ENCODE measurements at places on chromosomes 7 and 10. TPM values are rescaled to one million over a fixed set of nuclear protein-coding genes. Genes with fewer than 3 reads are reported as not detected.
A peak's percentile ranks its signal among the peaks of the same experiment; 100 is the strongest.

AFAP1L2 gene
- 27.7 TPM for total RNA-seq

CRHR2 gene
- not detected for total RNA-seq

ACSM6 gene
- not detected for total RNA-seq

DNA sequence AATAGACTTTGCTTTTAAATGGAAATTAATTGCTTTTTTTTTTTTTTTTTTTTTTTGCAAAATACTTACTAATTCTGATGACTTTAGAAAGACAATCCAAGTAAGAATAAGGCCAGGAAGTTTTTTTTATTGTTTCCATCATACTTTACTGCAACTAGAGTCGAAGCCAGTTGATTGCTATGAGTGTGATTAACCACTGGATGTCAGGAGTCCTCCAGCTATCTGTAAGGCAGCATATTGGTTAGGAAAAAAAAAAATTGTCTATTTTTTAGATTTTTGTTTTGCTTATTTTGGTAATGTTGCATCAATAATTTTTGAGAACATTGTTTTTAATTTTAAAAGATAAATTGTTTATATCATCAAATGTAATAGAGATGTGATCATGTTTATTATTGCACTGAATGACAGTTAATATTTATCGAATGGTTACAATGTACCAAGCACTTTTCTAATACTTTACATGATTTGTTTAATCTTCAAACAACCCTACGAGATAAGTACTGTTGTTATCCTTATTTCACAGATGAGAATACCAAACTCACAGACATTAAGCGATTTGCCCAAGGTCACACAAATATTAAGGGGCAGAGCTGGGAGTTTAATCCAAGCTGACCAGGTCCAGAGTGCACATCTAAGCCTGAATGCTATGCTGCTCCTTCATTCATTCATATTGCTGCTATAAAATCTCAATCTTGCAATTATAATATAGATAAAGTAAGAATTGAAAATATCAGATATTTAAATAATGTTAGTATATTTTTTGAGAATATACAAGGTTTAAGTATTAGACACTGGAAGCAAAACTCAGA lies 19.9 kb upstream of the LMOD2 start:
- peak; percentile 80 for DNase-seq

DNA sequence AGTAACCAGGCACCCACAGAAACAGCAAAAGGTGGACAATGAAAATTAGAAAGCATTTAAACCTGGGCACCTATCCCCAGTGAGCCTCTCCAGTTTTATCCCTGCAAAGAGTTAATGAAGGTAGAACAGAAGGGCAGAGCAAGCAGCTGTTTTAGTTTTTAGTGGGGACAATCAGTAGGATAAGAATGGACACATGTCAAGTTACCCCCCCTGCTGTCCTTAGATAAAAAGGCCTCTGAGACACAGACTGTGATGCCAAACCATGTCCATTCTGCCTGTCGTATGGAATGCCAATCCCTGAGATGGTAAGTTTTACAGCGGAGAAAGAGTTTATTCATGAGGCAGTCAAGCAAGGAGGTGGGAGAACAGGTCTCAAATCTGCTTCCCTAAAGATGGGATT lies 162.6 kb upstream of the AGR3 start:
- DNase-seq: peak; percentile 26

ASZ1 gene
- total RNA-seq: not detected

- no peak for DNase-seq
Measured at GRCh38 chr10:909831-910230, 21.7 kb downstream of the LARP4B start.

DNA sequence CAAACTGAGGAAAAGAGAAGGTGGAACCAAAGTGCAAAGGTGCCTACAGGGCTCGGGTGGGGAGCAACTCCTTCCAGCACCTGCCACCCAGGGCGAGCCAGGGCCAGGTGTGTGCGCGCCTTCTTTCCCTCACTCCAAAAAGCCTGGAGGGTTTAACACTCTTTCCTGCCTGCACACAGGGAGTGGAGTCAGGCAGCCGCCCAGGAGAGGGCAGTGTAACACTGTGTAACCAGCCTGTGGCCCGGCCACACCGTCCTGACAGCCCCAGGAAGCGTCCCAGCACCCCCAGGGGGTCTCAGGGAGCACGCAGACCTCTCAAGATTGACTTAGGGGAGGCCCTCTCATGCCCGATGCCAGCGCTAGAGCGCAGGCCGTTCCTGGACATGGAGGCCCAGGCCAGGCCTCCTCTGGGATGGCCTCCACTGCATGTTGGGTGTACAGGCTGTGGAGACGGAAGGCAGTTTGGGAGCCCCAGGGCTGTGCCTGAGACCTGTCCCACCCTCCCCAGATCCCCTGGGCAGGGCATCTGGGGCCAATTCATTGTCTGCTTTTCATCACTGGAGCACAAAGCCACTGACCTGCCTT lies 13.4 kb downstream of the BRI3 start:
- DNase-seq: peak; percentile 68

- no peak for DNase-seq
Measured at GRCh38 chr7:128847721-128848211, 14.9 kb upstream of the ATP6V1F start.

GRCh38 chr7:134444198-134444960 lies 14.5 kb downstream of the AKR1B1 start:
- peak; percentile 32 for DNase-seq

DNA sequence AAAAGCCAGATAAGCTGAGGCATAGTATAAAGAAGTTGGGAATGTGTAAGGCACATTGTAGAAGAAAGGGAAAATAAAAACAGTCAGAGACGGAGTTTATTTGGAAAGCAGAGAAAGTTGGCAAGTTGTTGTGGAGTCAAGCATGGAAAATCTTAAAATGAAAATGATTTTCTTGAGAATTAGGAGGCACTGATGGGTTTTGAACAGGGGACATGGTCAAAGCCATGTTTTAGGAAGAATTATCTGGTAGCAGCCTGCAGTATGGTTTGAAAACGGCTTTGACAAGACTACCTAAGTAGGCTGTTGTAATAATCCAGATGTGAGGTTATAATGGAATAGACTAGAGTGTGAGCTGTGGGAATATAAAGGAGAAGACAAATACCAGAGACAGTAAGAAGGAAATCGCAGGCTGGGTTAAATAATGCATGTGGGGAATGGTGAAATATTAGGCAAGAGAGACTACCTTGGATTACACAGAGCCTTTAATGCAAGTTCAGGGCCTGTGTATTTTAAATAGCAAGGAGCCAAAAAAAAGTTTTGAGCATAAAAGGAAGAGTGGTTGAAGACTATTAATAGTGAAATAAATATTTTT lies 130.4 kb upstream of the MEOX2 start:
- DNase-seq: no peak

GRCh38 chr10:62733654-62734293 lies 70.7 kb upstream of the ADO start:
- DNase-seq: no peak

- DNase-seq: no peak
Measured at GRCh38 chr7:41886901-41887311, 184.0 kb upstream of the INHBA start.

SEPTIN14 gene
- total RNA-seq: not detected

SLIT1 gene
- total RNA-seq: under 0.01 TPM

GRCh38 chr10:109105725-109106124 lies 817.6 kb downstream of the XPNPEP1 start:
- DNase-seq: no peak

GRCh38 chr10:131437556-131438475 lies 126.3 kb upstream of the TCERG1L start:
- DNase-seq: no peak

DNA sequence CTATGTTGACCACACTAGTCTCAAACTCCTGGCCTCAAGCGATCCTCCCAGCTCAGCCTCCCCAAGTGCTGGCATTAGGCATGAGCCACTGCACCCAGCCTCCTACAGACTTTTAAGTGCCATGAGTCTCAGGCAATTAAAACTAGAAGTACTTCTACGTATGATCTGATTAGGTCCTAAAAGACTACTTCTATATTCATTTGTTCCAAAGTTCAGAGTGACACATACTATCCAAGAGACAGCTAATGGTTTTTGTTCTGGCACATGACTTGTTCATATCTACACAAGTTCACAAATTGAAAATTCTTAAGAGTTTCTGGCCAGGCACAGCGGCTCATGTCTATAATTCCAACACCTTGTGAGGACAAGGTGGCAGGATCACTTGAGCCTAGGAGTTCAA lies 11.7 kb downstream of the ARHGAP19 start:
- DNase-seq: no peak

DNA sequence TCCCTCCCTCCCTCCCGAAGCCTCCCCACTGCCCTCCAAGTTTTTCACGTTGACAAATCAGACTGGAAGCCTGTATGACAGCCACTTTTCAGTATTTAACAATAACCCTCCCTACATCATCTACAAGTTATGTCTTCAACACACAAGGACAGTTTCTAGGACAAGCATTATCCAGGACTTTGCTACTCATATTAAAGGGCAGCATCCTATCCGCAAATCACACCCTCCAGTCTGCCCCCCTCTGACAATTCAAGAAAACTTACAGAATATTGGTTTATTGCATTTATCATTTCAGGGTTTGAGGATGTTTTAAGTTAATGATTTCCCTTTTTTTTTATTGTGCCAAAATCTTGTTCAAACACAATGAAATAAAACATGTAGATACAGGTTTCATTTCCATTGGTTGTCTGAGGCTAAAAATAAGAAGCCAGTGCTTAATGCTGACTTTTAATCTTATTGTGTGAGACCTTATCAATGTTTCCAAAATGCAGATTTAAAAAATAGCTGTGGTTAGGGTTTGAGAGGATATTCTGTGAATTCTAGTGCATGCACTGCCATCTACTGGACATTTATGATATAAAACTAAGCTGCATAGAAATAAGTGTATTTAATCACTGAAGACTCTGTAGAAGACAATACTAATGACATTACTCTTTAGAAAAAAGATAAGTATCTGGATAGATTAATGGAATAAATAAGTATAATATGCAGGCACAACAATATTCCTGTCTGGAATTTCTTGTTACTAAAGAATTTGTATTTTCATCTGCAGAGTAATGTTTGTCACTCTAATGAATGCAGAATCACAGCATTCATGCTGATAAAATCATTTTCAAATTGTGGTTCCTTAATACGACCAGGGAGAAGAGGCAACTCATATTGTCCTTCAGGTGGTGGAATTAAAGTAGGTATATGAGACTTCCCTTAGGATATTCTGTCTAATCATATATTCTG lies 64.1 kb downstream of the CAV1 start:
- peak; percentile 85 for DNase-seq

TMEM196 gene
- not detected for total RNA-seq

DNA sequence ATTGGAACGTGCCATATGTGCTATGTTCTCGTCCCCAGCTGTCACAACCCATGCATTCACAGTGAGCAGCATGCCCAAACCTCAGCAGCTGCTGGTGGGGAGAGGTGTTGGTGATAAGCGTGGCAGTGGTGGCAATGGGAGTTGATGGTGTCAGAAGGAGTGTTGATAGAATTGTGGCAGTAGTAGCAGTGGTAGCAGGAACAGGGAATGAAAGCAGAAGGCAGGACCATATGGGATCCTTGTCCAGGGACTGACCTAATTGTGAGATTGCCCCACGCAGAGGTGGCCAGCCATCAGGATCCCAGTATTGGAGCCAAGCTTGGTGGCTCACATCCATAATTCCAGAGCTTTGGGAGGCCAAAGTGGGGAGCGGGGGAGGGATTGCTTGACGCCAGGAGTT lies 276.3 kb downstream of the GALNT17 start:
- DNase-seq: no peak

STEAP1B gene
- total RNA-seq: 24.5 TPM

DNA sequence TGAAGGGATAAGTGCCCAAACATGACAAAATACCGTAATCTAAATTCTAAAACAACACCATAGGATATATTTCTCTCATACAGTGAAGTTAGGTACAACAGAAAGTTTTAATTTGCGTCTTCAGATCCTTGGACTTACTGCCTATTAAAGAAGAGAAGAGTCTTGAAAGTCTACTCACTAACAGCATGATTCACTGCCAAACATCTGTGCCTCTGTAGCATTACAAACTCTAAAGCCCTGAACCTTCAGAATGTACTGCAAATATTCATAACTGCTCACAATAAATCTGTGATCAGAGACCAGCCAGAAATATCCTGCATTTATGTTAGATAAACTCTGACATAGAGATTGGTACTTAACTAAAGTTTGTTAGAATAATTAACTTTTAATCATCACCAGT lies 365.3 kb downstream of the PARD3 start:
- DNase-seq: no peak

RHOBTB1 gene
- 45.6 TPM for total RNA-seq

MUC12 gene
- not detected for total RNA-seq

- no peak for DNase-seq
Measured at GRCh38 chr10:74963549-74963948, 137.1 kb downstream of the KAT6B start.

- DNase-seq: no peak
Measured at GRCh38 chr7:30705596-30705995, 23.3 kb upstream of the CRHR2 start.

HECTD2 gene
- total RNA-seq: 8.5 TPM

DNA sequence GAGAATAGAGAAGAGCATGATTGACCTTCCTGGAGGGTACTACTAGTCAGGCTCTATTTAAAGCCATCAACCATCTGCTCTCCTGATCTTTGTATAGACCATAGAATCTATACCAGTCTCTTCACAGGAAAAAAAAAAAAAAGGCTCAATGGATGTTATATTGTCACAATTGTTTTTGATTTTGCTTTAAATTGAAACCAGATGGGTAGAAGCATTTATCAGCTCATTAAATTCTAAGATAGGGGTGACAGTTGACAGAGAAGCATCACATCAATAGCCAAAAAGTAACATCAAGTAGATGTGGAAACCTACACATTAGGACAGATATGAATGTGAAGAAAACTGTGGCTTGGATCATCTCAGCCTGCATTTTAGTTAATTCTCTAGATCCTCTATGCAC lies 558.9 kb upstream of the MBL2 start:
- DNase-seq: no peak

DNA sequence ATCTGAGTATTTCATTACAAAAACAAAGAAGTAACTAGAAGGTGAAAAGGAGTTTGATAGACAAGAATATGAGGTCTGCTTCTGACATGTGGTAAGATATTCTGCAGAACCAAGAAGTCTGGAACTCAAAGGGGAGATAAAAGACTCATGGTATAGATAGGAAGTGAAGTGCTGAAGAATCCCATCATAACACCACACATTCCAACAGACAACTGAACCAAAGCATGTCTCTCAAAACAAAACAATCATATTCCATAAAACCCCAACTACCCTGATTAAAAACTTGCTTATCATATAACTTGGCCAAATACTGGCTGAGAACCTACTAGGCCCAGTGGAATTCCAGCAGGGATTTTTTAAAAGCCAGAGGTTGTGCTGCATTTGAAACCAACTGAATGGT lies 178.7 kb downstream of the JAZF1 start:
- no peak for DNase-seq
